ENCODE measurements at places on chromosomes 4 and X.

DNA sequence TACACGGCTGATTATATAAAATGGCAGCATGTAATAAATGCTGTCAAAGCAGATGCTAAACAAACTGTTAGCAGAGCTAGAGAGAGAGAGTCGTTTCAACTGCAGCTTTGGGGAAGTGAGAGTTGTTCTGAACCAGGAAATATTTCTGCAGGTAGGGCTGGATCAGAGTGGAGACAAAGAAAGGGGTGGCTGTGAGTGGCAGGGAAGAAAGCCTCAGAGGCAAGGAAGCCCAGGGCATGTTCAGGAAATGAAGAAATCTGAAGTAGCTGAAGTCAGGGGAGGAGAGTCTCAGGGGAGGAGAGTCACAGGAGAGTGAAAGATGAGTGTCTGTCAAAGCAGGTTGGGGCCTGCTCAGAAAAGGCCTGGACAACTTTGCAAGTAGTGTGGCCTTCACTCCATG is 48.4 kb upstream of the RPS6KA3 start:
- DNase-seq: peak; percentile 10

DNA sequence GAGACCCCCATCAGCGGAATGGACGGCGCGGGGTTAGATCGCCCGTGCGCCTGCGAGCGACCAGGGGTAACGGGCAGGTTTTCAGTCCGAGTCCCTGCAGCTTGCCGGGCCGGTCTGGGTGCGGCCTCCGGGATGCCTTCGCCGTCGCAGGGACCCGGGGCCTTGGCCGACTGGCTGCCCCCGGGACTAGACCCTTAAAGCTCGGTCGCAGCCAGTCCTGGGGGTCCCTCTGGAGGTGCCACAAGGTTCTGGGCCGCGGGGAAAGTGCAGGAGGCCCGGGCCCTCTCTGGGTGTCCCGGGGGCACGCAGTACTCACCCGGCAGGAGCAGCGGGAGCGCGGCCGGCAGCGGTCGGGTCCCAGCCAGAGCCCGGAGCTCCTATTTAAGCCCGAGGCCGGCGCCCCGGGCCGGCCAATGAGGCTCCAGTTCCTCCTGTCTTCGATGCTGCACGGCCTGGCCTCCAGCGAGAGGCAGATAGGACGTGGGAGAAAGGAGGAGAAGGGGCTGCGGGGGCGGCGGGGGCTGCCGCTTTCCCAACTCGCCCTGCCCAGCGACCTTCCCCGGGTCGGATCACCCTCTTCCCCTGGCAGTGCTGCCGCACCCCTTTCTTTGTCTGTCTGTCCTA is at the start of gene SPON2:
Gene SPON2 (minus strand): TSS at position 356 of the 624 bp plus-strand sequence.
- no peak for DNase-seq

- peak; percentile 7 for DNase-seq
Measured at GRCh38 chrX:42778096-42778495, at the start of gene PPP1R2C. Gene PPP1R2C (minus strand): TSS chrX:42778163. CDS start chrX:42778079, 84 bp downstream.

GRCh38 chr4:39179681-39180080 is 2.6 kb upstream of the WDR19 start:
- DNase-seq: no peak

DNA sequence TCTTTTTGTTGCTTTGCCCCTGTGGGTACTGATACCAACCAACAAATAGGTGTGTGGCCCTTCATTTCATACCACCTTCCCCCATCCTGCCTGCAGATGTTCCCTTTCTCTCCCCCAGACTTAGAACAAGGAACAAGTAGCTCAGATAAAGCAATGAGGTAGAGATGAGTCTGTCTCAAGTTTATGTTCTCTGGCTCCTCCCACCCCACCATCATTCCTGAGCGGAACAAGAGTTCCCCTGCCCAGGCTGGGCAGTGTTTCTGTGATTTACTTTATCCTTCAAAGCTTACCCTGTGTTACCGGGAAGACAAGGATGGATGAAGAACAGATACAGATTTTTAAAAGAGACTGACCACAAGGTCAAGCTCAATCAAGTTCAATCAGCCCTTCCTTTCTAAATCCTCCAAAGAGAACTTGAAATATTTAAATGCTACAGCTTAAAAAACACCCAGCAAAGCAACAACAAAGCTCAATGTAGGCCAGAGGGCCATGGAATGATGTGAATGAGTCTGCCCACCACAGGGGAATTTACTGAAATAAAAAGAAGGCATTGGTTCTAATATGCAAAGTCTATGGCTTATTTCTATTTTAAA is 80.1 kb upstream of the UCP1 start:
- DNase-seq: no peak

DNA sequence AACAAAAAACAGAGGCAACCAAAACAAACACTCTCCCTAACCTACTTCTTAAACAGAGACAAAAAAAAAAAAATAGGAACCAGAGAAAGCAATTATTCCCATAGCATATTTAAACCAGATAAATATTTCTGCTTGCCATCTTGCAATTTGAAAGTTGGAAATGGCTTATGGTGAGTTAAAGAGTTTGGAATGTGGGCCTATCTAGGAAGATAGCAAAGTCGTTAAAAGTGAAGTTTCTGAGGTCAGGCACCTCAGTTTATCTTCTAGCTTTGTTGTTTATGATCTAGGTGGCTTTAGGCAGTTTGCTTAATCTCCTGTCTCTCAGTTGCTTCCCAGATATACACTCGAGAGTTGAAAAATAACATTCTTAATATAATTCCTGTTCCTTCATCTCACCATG is 284.2 kb downstream of the KCNIP4 start:
- no peak for DNase-seq

DNA sequence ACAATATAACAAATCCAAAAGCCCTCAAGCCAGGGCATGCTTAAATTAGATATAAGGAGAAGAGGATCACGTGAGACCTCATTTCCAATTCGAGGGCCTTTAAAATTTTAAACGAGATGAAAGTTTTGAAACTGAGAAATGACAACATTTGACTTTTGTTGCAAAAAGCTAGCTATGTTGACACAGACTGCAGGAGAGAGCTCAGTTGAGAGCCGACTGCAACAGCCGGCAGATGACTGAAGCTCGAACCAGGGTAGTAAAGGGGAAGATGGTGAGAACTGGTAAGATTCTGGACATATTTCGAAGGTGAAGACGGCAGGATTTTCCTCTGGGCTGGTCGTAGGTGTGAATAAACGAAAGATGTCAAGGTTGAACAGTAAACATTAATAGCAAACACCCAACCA is 773 bp downstream of the PRMT9 start:
- peak; percentile 24 for DNase-seq

Measured in transverse colon (tissue), 4 donors.